ENCODE measurements at places on chromosomes 16 and 17.

GRCh38 chr16:77612596-77612995 is 109.7 kb upstream of the NUDT7 start:
- DNase-seq: no peak

GRCh38 chr16:26765087-26765486 is 301.6 kb upstream of the C16orf82 start:
- DNase-seq: no peak

DNA sequence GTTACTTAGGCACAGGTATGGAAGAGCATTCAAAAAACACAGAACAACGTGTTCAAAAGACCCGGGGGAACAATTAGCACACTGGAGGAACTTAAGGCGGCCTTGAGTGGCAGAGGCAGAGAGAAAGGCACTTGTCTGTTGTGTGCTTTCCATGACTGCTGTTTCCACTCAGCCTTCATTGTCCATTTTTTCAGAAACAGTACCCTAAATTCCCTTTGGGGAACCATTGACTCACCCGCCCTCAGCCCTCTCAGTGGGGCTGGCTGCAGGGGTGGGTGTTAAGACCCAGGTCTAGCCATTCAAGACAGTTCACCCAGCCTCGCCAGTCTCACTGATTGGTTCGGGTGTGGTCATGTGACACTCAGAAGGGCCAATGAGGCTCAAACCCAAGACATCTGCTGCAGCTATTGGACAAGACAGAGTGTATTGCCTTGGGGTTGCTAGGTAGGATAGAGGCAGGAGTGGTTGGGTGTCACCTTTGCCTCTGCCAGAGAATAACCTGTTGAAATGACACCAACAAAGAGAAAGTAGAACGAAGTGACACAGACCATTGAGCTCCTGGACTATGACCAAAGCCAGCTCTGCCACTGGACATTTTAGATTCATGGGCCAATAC is 19.6 kb upstream of the CEP20 start:
- DNase-seq: no peak

DNA sequence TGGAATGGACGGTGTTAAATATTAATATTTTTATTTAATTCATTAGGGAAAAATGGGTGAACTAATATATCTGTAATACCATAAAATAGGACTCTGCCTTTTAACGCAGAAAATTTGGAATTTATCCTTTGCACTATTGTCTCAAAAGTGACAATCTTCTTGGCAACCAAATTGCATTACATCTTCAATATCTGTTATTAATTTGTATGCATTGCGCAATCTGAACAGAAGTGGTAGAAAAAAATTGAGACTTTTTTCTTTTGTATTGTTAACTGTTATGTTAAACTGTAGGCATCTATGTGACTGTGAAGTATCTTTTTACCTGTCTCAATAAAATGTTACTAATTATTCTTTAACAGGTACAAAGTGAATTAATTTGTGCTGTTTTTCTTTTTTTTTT is 55.6 kb downstream of the PPM1E start:
- no peak for DNase-seq

GRCh38 chr16:492211-492875 is 35.2 kb upstream of the CAPN15 start:
- no peak for DNase-seq

GRCh38 chr16:5432166-5432565 is 334.6 kb upstream of the EEF2KMT start:
- DNase-seq: no peak

DNA sequence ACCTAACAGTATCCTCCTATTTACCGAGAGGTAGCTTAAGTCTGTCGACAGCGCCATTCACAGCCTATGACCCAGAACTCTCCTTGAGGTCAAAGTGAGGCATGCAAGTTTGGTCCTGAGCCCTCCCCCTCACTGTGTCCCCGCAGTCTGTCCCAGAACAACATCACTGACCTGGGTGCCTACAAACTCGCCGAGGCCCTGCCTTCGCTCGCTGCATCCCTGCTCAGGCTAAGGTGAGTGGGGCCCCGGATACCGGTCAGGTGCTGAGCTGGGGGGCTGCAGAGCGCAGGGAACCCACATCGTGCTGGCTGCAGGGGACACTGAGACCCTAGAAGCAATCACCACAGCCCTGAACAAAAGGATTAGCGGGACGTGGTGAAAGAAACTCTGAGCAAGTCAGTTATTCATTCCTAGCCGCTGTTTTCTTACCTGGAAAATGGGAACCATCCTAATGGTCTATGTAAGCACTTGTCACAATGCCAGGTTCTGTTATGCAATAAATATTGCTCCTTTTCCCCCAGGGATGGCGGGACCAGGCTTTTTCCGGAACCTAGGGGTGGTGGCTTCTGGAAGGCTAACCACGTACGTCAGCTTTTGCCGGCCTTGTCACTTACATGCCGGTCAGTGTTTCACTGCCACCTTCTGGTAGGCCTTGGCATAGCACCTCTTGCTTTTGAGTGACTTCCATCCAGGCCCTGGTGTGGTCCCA is 23.8 kb downstream of the DEXI start:
- peak; percentile 98 for DNase-seq

DNA sequence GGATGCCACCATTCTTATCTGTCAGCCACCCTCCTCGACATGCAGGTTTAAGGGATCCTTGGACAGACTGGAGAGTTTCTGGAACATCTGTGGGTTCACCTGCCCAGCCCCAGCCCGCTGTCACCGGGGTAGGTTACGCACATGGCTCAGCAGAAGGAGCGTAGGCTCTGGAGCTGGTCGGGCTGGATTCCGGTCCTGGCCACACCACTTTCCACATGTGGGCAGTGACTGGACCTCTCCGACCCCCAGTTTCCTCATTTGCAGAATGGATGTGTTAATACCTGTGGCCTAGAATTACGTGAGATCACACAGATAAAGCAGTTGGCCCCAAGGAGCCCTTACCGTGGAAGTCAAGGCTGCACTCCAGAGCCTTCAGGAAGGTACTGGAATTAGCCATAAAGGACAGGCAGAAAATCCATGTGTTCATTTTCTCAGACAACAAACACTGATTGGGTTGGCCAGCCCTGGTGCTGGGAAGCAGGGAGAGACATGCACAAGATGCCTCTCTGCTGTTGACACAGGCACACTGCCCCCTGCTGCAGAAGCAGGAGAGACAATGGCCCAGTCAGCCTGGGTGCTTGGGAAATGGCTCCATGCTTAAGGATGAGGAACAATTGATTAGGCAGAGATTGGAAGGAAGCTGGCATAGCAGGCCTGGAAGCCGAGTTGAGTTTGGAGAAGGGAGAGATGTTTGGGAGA is 58.8 kb downstream of the SF3B3 start:
- DNase-seq: no peak

All from suprapubic skin (tissue), 4 donors.